ENCODE measurements at places on chromosomes 3 and 15.

DNA sequence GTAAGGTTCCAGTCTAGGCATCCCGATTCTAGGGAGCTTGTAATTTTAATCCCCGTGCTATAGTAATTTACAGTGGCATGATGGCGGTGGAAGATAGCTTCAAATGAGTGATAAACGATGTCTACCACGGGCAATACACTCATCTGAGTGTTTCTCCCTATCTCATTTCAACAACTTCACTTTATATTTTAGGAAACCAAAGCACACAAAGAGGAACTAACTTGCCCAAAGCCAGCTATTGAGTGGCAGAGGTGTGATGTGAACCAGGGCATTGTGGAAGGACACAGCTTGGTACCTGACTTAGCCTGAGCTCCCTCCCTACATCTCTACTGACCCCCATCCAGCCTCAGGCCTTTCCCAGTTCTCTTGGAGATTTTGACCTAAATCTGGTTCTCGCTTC, 16.9 kb upstream of the FILIP1L start:
- DNase-seq, result no peak

DNA sequence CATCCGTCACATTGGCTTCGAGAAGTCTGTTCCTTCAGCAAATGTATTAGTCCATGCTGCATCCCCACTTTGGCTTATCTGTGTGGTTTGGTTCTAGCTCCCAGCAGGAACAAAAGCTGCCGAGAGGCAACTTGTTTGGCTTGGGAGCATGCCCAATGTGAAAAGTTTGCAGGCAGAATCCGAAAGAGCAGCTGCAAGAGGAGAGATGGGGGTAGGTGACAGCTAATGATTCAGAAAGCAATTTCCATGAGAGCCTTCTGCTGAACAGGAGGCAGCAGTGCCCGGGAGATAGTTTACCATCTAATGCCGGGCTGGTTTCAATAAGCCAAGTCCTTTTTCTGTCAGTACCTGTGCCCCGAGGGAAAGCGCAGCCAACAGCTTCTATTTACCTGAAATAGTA, 60.2 kb downstream of the GRM7 start:
- DNase-seq, result no peak

GRCh38 chr3:179196098-179196497, 47.9 kb downstream of the PIK3CA start:
- peak; percentile 53 for DNase-seq

- DNase-seq, result no peak
Observed at GRCh38 chr3:41525303-41526064, 326.2 kb downstream of the CTNNB1 start.

- DNase-seq, result no peak
Observed at GRCh38 chr3:15164340-15164739, 41.7 kb upstream of the CAPN7 start.

DNA sequence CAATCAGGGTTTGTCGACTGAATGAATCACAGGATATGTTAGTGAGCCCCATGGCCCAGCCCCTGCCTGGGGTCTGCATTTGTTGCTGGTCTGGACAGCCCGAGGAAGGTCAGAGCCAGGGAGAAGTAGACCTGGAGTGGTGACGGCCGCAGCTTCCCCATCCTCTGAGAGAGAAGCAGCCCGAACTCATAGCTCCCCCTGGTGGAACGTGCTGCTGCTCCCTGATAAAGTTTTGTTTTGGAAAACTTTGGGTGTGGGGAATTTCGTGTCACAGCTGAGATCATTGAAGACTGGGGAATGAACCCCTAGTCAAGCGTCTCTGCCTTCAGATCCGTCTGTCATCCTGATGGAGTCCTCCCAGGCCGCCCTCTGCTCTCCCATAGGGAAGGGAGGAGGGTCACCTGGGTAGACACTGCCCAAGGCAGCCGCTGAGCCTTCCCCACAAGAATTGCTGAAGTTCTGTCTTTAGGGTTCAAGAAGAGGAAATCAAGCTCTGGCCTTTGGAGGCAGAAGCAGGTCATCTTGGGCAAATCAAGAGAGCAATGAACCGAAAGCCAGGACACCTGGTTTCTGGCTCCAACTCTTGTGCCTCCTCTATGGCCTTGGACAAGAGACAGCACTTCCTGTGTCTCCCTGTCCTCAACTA, 60.5 kb downstream of the GLDN start:
- no peak for DNase-seq

DNA sequence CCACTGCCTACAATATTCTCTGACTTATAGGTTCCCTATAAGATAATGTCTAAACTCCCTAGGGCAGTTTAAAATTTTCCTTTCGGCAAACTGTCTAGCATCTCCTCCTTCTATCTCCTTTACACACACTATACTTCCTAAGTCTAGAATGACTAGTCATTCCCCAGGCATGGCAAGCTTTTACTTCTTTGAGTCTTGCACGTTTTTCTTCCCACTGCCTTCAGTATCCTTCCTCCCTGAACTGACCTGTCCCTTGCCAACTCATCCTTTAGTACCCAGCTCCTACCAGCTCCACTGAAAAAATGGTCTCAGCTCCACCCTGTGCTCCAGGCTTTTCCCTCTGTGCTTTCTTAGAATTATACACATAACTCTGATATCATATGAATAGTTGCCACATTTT, 93.8 kb upstream of the KBTBD8 start:
- no peak for DNase-seq

- no peak for DNase-seq
Observed at GRCh38 chr15:78329625-78330024, 10.5 kb upstream of the CRABP1 start.

DNA sequence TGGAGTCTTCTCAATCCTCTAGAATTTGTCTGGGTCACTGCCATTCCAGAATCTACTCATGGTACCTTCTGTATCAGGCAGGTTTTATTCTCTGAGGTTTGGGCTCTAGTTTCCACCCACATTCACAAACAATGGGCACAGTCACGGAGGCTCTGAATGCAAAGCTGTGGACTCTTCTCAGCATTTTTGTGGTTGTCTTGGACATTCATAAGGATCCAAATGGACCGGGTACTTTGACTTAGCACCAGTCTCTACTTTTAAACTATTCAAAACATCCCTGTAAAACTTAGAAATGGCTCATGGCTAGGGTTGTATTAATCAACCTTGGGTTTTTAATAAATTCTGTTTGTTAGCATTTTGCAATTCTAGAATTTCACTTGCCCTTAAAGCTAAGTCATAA, 277.9 kb upstream of the THBS1 start:
- DNase-seq, result no peak

GRCh38 chr3:137852391-137852830, 88.3 kb downstream of the SOX14 start:
- DNase-seq, result no peak

- no peak for DNase-seq
Observed at GRCh38 chr3:153348457-153349107, 186.6 kb downstream of the RAP2B start.

DNA sequence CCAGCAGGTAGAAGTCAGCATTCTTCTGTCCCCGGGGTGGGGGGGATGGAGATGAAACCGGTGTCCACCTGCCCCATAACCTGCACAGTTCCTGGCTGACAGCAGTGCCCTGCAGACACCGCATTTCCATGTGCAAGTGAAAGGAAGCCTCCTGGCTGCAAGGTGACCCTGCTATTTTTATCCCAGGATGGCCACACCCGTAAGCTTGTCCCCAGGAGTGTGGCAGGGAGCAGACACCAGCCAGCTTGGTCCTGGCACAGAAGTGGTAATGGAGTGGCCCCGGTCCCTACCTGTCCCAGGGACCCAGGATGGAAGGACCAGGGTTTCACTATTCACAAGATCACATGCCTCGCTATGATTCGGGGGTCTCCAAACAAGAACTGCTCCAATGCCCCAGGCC, 85.3 kb upstream of the RPL32 start:
- DNase-seq, result no peak

DNA sequence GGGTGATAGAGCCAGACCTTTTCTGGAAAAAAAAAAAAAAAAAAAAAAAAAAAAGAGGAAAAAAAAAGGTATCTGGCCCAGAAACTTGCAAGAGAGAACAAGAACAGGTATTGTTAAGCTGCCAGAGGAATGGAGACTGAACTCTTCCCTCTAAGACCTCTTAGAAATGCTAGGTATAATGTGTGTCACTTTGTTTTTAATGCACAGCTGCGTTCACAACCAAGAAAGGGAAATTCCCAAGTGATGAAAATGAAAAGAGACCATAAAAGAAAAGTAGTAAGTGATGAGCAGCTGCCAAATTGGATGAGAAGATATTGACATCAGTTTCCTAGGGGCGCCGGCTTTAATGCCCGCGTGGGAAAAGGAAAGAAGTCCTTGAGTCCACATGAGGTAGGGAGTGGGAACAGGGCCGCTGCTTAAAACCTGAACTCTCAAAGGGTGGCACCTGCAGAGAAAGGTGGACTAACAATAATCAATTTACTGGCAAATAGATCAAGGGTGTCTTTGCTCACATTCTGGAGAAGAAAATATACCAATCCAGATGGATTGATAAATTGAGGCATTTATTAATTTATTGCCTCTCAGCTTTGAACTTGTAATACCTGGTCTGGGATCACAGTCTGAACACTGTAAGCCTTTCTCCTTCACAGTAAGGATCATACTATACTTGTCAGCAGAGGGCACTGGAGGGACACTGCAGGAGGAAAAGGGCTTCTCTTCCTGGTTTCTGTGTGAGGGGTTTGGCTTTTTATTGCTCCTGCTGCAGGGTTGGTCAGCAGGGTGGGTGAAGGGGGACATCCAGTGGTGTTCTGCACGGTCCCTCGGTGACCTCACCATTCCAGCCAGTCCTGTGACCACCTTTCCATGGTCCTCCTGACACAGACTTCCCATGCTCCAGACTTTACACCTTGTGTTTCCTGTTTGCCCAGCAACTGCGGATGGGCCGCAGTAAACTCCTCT, 131.6 kb downstream of the AQP9 start:
- DNase-seq, result peak; percentile 43

- DNase-seq, result no peak
Observed at GRCh38 chr3:95387242-95388021, 1324.6 kb downstream of the NSUN3 start.

DNA sequence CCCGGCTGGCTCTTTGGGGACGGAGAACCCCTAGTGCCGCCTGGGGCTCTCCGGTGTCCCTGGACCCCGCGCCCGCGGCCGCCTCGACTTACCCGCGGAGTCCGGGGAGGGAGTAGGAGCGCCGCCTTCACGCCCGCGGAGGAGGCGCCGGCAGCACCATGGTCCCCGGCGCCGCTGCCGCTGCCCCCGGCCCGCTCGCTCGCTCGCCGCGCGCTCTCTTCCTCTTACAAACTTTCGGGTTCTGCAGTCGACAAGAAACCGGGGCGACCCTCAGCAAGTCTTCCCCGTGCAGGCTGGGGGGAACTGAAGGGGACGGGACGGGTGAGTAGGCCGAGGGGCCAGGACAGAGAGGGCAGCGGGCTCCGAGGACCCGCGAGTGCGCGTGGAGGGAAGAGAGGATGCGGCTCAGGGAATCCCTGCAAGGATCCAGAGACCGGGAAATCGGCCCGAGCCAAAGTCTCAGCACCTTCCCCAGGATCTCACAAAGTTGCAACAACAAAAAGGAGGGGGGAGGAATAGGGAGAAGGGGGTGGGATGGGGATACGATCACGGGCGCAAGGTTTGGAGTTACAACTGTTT, 2.0 kb downstream of the FOXP1 start:
- no peak for DNase-seq

DNA sequence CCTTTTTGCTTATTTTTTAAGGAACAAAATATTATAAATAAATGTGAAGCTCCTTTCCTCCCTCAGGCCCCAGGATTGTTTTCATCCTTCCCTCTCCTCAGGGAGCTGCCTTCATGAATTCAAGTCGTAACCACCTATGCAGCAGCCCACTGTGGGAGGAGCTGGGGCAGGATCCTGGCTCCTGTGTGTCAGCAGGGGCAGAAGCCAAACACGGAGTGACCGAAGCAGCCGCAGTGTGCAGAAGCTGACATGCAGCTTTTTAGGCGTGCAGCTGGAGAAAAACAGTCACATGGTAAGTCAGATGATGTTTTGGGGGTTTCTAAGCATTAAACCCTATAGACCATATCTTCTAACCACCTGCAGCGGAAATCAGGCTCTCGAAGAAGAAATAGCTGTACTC, 231.3 kb downstream of the OCA2 start:
- no peak for DNase-seq

GRCh38 chr15:26179906-26180305, 316.8 kb upstream of the ATP10A start:
- no peak for DNase-seq

DNA sequence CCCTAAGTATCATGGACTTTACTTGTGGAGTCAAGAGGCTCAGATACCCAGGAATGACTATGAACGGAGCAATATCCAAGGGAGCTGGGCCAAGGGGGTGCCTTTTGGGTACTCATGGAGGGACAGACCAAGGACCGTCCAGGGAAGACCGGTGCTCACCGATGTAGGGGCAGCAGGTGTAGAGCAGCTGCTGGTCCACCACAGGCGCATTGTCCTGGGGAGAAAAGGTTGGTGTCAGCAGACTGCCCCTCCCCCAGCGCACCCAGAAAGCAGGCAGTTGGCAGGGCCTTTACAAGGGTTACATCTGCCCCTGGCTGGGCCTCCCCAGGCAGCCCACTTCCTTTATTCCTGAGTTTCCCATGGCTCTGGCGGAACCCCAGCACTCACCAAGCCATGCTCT, 7.5 kb downstream of the CDAN1 start:
- no peak for DNase-seq

DNA sequence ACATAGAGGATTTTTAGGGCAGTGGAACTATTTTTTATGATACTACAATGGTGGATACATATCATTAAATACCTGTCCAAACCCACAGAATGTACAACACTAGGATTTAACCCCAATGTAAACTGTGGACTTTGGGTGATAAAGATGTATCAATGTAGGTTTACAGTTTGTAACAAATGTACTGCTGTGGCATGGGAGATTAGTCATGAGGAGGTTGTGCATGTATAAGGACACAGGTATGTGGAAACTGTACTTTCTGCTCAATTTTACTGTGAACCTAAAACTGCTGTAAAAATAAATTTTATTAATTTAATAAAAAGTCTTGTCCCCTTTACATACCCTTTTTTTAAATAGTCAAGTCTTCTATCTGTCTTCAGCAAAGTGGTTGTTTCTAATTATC, 322.5 kb upstream of the EPHA3 start:
- DNase-seq, result no peak

Measured in retinal pigment epithelial cell (primary cell).